Glutamatergic neuron (in vitro differentiated cells): ENCODE measurements at places on chromosomes 3 and 15.

DNA sequence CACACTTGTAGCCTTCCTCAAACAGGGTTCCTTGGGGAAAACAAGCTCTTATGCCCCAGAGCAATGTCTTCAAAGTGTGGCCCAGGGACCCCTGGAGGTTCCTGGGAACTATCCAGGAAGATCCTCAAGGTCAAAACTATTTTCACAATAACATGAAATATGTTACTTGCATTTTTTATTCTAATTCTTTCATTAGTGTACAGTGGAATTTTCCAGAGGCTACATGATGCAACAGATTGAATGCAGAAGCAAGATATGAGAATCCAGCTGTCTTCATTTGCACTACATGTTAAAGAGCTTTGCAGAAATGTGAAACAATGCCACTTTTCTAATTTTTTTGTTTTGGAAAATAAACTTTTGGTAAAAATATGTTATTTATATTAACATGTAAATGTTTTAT, 190.9 kb downstream of the SLC9A9 start:
- DNase-seq = no peak
- H3K4me3 ChIP-seq = no peak overlapping the region
- H3K36me3 ChIP-seq = no peaks in the 10 kb centered on the region
- H3K4me1 ChIP-seq = no peaks in the 10 kb centered on the region
- H3K27ac ChIP-seq = no peak overlapping the region

DNA sequence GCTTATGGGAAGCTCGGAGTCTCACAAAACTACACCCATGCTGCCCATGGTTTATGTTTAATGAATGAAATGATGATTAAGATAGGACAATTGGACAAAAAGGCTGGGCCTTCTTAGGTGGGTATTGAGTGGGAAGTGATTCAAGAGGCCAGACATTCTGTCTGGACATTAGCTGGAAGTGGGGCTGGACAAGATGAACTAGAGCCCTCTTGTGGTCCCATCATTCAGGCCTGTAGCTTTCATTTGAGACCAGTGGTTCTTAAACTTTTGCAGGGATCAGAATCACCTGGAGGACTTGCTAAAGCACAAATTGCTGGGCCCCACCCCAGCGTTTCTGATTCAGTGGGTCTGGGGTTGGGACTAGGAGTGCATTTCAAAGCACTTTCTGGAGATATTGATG, 290.4 kb upstream of the CTDSPL start:
- no peak overlapping the region for H3K4me3 ChIP-seq
- H3K36me3 ChIP-seq = peaks cover 24% of the 10 kb centered on the region
- DNase-seq = no peak
- no peaks in the 10 kb centered on the region for H3K4me1 ChIP-seq
- peaks cover 2% of the 10 kb centered on the region for H3K27me3 ChIP-seq

- peak overlapping the region; percentile 89 for H3K4me3 ChIP-seq
- peaks cover 9% of the 10 kb centered on the region for H3K27me3 ChIP-seq
- no peaks in the 10 kb centered on the region for H3K36me3 ChIP-seq
- no peaks in the 10 kb centered on the region for H3K4me1 ChIP-seq
Observed at GRCh38 chr15:96947296-96948229, 617.1 kb downstream of the NR2F2 start.

DNA sequence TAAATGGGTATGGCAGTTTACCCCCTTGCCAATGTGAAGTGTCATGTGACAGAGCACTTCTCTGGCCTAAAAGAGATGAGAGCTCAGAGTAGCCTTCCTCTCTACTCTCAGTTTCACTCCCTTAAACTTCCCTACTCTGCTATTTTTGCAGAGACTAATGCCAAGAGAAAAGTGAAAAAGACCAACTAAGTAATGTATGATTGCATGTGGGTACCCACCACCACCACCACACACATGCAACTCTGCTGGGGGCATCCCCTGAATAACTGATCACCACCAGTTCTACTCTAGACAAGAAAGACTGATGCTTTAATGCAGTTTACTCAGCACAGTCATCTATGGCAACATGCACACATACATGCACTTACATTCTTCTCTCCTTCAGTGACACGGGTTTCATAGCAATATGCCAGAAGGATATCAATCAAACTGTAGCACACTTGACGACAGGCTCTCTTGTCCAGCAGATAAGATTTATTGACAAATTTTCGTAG, 31.3 kb downstream of the SHQ1 start:
- H3K36me3 ChIP-seq = no peaks in the 10 kb centered on the region
- DNase-seq = no peak
- no peaks in the 10 kb centered on the region for H3K27me3 ChIP-seq
- H3K4me3 ChIP-seq = no peak overlapping the region

GRCh38 chr3:71416876-71417275, 166.7 kb downstream of the FOXP1 start:
- no peak overlapping the region for H3K27ac ChIP-seq
- H3K27me3 ChIP-seq = no peaks in the 10 kb centered on the region
- peaks cover 2% of the 10 kb centered on the region for H3K4me1 ChIP-seq
- DNase-seq = peak; percentile 31

GRCh38 chr3:41682996-41683395, 278.9 kb downstream of the ULK4 start:
- H3K27me3 ChIP-seq = no peaks in the 10 kb centered on the region
- DNase-seq = no peak
- H3K36me3 ChIP-seq = no peaks in the 10 kb centered on the region
- H3K4me1 ChIP-seq = no peaks in the 10 kb centered on the region
- no peak overlapping the region for H3K27ac ChIP-seq

DNA sequence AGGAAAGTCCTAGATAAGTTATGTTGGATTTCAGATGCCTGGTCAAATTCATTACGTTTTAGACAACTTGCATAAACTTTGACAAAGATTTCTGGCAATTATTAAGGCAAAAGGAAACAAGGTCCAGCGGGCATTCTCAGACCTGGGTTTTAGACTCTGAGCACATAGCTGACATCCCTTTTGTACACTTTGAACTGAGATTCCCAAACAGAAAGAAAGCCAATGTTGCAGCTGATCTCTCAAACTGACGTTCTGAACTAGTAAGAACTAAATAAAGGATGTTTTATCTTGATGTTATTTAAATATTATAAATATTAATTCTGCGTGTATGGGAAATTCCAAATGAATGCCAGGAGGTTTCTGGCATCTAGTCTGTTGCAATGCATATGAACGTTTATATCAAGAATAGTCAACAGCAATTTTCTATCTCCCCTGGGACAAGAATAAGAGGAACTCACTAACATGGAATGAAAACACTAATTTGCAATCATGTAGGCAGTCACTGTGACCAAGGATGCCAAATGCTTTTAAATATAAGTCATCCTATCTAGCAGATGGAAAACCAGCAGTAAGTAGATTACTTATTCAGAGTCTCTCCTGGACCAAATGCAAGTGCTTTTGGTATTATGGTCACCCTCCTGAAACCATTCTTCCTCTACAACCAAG, 202.1 kb downstream of the GREM1 start:
- no peaks in the 10 kb centered on the region for H3K36me3 ChIP-seq
- no peak for DNase-seq
- H3K27ac ChIP-seq = no peak overlapping the region
- H3K4me3 ChIP-seq = no peak overlapping the region

DNA sequence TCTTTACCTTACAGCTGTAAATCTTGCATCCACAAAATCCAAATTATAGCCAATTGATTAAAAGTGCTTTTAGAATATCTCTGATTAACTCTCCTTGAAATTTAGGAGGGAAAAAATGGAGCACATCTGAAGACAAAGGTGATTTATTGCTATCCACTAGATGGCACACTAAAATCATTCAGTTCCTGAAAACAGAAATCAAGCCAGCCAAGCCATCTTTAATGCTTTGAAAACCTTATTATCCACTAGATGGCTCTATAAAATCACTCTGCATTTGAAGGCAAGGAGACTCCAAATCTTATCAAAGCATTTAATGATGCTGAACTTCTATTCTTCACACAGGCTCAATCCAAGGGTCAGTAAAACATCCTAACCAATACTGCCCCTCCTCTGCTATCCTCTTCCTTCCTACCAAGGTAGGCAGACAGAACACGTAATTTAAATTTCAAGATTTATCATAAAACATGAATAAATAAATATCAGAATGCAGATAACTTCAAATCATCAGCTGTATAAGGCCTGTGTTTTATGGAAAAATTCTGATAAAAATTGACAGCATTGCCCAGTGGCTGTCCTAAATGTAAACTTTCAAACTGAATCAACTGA, 48.4 kb downstream of the GOLIM4 start:
- no peaks in the 10 kb centered on the region for H3K36me3 ChIP-seq
- H3K4me1 ChIP-seq = peaks cover 11% of the 10 kb centered on the region
- H3K27me3 ChIP-seq = peaks cover 2% of the 10 kb centered on the region
- no peak overlapping the region for H3K27ac ChIP-seq
- H3K4me3 ChIP-seq = no peak overlapping the region
- DNase-seq = no peak

DNA sequence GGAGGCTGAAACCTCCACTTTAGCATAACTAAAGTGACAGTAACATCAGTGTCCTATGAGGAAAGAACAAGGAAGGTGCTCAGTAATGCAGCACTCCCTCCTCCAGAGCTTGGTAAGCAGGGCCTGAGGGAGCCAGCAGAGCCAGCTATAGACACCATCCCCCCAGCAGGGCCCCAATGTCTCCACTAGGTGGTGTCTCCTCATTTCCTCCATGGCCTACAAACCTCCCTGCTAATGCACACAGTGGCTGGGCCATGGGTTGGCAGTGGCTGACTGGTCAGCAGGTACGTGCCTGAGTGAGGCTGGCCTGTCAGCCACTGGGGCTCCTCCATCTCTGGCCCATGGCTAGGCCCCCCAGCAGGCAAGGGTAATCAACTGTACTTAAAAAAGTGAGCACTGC, 13.6 kb downstream of the MRPS25 start:
- H3K27me3 ChIP-seq = peaks cover 5% of the 10 kb centered on the region
- H3K4me1 ChIP-seq = peaks cover 21% of the 10 kb centered on the region
- H3K4me3 ChIP-seq = no peak overlapping the region
- H3K27ac ChIP-seq = peak overlapping the region; percentile 86

DNA sequence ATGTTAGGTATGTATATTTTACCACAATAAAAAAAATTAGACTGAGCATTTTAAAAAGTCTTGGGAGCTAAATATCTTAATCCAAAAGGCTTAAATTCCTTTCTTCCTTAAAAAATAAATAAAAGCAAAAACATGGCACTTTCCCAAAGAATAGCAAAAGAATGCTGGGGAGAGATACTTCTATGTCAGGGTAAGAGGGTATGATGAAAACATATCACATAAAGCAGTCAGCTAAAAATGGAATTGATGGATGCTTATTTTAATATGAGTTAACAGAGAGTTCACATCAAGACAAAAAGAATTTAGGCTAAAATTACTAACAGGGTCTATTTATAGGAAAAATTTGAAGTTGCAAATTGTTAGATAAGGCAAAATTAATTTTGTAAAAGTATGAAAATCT, 141.0 kb downstream of the MYLK start:
- peaks cover 6% of the 10 kb centered on the region for H3K27me3 ChIP-seq
- no peak overlapping the region for H3K27ac ChIP-seq
- H3K4me3 ChIP-seq = no peak overlapping the region
- no peaks in the 10 kb centered on the region for H3K36me3 ChIP-seq
- no peak for DNase-seq
- no peaks in the 10 kb centered on the region for H3K4me1 ChIP-seq
